ENCODE measurements at places on chromosomes 11 and 22.
A peak's percentile ranks its signal among the peaks of the same experiment; 100 is the strongest.

GRCh38 chr11:19744130-19744529, 31.5 kb downstream of the NAV2 start:
- no peak for DNase-seq

GRCh38 chr22:19871023-19871844, 16.6 kb upstream of the GNB1L start:
- DNase-seq: no peak

- no peak for DNase-seq
These were observed 21.8 kb upstream of the OR8G1 start for GRCh38 chr11:124219126-124219525.

GRCh38 chr11:47189100-47189834, 3.0 kb upstream of the PACSIN3 start:
- peak; percentile 62 for DNase-seq

DNA sequence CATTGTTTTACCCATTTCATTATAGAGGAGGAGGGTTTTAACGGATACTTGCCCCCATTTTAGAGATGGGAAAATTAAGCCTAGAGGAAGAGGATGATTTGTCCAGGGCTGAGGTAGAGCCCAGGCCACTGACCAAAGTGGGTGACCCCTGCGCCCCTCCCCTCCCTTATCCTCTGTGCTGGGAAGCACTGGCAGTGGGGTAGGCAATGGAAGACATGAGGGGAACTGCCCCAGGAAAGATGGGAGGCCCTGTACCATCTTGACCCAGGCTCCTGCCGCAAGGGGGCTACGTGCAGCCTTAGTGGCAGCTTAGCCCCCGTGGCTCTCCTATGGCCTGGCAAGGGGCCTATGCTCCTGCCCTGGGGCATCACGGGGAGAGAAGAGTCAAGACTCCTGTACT, 76.4 kb upstream of the MYOD1 start:
- DNase-seq: no peak

DNA sequence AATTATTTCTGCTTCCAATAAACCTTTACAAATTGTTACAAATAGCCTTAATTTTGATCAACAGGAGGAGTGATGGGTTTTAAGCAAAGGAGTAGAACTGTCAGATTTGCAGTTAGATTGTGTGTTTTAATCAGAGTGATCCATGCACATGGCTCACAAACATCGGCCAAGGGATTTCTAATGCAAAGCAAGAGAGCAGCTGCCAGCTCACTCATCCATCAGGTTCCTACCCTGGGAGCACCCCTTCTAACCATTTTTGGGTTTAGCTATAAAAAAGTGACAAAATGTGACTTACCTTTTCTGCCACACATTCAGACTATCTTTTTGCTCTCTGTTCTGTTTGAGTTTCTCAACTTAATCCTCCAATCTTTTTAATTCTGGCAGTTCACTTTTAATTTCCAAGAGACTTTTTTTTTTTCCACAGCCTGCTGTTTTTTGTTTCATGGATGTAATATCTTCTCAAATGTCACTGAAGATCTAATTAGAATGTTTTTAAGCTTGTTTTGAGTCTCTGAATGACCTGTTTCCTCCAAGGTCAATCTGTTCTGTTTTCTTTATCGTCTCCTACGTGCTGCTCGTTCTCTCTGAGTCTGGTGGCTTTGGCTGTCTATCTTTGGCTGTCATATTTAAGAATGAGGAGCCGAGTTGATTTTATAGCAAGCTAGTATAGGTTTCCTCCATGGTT, 6.0 kb downstream of the IZUMO1R start:
- no peak for DNase-seq

DNA sequence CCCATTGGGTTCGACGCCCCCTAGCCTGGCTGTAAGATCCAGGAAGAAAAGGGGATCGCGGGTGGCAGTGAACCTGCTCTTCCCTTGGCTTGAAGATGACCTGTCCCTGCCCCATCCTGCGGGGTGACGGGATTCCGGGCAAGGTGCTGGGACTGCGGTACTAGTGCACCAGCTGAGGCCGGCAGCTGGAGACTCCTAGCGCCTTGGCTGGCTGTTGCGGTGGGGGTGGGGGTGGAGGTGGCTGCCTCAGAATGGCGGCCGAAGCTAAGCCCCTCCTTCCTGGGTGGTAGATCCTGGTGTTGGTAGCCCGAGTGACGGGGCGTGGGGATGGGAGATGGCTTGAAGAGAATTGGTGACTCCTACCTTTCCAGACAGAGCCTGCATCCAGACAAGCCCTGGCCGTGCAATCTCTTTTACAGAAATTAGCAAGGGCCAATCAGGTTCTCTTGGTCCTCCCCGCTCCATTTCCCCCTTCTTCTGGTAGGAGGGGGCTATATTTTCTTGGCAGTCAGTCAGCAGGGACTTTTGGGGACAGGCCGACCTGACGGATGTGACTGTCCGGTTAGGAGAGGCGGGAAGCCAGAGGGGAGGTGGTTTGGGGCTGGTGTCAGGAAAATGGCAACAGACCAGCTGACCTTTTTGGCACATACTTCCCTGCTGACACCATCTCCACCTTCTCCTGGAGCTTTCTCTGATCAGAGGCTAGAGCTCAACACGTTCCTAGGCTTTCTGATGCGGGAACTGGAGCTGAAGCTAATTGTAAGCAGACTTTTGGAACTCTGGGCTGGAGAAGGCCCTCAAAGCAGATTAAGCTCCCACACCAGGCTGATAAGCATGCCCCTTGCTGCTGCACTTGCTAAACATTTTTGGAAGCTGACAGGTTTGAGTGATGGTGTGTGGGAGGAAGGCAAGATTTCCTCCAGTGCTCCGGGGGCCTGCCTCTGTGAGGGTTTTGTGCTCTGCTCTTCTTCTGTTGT, 2.0 kb downstream of the NAV2 start:
- DNase-seq: peak; percentile 52

- peak; percentile 27 for DNase-seq
These were observed 37.2 kb downstream of the CKAP5 start for GRCh38 chr11:46808799-46809431.

GRCh38 chr11:8224711-8225110, 39.0 kb downstream of the LMO1 start:
- no peak for DNase-seq

- no peak for DNase-seq
These were observed 119.7 kb downstream of the CWF19L2 start for GRCh38 chr11:107337917-107338316.

GRCh38 chr11:66745356-66746235, 16.6 kb upstream of the SPTBN2 start:
- no peak for DNase-seq

GRCh38 chr11:130330101-130330684, 15.5 kb upstream of the ZBTB44 start:
- DNase-seq: no peak

DNA sequence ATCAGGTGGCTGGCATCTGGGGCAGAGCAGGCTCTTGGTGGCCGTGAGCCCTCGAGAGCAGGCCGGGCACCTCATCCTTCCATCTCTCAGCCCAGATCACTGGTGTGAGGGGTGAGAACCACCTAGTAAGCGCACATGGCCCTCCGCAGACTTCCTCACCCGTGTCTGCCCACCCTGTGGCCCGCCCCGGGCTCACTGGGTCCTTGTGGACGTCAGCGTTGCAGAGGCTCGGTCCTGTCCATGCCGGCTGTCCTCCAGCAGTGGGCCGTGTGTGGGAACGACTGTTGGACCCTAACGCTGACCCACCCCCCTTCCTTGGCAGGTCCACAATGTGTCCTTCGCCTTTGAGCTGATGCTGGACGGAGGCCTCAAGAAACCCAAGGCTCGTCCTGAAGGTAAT, 17.2 kb upstream of the PARVG start:
- no peak for DNase-seq

DNA sequence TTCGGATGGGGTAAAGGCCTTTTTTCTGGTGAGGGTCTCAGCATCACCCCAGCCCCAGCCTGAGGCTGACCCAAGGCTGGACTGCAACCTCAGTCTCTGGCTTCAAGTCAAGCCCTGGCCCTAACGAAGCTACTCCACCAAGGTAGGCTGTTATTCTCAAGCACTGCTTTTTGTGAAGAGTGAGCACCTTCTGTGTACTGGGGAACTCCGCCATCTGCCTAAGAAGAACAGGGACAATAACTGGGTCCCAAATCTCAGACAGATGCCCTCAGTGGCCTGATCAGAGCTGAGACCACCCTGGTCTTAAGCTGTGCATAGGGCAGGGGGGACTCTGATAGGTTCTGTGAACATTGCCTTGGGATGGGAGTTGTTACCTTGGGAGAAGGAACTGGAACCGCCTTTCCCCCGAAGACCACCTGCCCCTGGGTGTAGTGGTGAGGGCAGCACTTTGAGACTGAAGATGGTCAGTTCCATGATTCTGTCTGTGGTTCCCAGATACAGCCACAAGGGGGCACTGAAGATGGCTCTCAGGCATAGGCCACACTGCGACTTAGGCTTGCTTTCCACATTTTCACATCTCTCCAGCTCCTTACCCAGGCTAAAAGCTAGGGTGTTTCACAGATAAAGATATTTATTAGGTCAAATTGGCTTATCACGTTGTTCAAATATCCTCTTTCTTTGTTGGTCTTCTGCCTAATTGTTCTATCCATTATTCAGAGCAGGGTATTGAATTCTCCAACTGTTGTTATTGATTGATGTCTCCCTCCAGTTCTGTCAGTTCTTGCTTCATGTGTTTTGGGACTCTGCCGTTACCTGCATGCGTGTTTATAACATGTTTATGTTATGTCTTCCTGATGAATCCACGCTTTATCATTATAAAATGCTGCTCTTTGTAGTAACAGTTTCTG, 11.8 kb upstream of the UVRAG start:
- peak; percentile 49 for DNase-seq

GRCh38 chr11:22787551-22788162, 41.9 kb downstream of the SVIP start:
- peak; percentile 61 for DNase-seq

Data from H4 (cell line).